ENCODE measurements at places on chromosomes 3 and 15.

GRCh38 chr3:13301286-13301987, 118.7 kb downstream of the NUP210 start:
- DNase-seq, result no peak

DNA sequence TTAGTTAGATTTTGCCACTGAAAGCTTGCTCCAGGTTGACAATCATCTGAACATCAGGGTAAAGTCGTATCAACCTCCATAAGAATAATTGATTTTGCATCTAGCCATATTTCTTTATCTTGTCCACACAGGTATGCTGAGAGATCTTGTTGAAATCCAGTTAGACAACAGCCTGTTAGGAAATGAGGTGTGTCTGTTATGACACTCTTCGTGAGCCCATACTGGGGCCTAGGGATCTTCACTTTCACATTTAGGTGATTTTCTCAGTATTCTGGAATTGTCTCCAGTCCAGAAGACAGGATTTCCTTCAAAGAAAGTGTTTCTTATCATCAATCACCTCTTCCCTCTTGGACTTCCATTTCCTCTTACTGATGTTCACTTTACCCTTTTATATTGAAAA, 18.1 kb downstream of the DNAJB11 start:
- DNase-seq, result no peak

DNA sequence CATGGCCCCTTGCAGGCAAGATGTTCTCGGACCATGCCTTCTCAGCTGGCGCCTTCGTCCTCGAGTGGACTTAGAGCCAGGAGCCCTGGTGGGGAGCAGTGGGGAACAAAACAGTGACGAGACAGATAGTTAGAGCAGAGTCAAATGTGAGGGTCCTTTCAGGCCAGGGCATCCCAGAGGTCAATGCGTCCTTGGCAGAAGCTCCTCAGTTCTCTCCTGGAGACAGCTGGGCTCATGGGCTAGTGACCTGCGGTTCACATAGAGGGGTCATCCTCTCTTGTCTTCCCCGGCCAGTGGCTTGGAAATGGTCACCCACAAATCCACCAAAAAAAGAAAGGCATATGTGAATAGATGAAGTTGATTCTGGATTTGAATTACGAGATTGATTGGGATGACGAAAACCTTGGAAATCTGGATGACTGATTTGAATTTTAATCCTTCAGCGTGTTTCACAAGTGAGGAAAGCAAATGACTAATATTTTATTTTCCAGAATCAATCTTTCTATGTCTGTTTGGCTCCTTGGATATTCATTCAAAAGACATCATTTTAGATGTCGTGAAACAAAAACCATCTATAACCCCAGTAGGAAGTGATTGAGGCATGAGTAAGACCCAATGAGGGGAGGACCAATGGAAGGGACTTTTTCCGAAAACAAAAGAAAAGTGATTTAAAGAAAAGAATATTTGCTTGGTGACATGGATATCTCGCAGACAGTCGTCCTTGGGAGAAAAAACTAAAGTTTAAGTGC, 84.5 kb downstream of the ASB7 start:
- no peak for DNase-seq

GRCh38 chr15:80494351-80494751, 90.2 kb downstream of the ARNT2 start:
- DNase-seq, result no peak

- no peak for DNase-seq
Observed at GRCh38 chr15:91456921-91457320, 356.9 kb downstream of the SV2B start.

DNA sequence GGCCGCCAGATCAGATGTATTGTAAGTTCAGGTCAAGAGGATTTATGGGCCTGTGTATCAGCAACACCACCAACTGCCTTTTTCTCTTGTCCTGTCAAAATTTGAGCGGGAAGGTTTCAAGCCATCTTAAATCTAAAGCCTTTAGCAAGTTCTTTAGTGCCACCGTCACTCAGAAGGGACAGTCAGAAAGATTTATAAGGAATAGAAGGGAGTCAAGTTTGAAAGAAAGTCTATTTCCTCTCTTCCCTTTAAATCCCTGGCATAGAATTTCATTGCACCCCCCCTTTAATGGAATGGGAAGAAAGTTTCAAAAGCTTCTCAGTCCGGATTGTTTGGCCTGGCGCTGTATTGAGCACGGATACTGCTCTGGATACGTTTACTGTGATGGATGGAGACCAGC, 359.4 kb downstream of the FEZF2 start:
- no peak for DNase-seq

Measured in SK-N-DZ (cell line).